ENCODE measurements at places on chromosomes 11 and 22. TPM values are rescaled to one million over a fixed set of nuclear protein-coding genes. Genes with fewer than 3 reads are reported as not detected.

DNA sequence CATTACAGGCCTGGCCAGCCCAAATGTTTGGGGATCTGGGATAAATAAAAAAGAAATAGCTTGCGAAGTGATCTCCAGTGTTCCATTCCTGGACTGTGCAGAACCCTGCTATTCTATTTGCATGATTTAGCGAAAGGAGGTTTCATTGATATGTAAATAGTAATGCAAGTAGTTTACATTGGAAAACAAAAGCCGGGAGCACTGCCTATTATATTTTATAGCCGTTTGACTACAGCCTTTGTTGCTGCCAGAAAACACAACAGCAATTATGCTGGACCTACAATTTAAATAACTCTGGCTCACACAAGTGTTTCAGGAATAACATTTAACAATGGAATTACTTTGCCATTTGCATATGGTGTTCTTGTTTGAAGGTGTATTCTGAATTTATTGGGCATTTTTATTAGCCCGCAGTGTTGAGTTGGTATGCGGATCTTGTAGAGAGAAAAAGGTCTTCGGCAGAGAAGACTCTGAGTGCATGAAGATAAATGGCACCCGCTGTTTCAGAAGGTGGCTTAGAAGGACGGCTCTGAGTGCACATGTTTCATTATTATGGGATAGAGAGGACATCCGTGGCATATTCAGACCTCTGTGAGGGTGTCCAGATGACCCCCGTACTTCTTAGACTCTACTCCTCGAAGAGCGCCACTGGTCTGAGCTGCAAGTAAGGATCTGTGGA lies 315.0 kb downstream of the BRD1 start:
- no peaks in the 10 kb centered on the region for H3K27me3 ChIP-seq
- H3K4me3 ChIP-seq: no peak overlapping the region
- H3K4me1 ChIP-seq: no peaks in the 10 kb centered on the region
- no peak for DNase-seq

DNA sequence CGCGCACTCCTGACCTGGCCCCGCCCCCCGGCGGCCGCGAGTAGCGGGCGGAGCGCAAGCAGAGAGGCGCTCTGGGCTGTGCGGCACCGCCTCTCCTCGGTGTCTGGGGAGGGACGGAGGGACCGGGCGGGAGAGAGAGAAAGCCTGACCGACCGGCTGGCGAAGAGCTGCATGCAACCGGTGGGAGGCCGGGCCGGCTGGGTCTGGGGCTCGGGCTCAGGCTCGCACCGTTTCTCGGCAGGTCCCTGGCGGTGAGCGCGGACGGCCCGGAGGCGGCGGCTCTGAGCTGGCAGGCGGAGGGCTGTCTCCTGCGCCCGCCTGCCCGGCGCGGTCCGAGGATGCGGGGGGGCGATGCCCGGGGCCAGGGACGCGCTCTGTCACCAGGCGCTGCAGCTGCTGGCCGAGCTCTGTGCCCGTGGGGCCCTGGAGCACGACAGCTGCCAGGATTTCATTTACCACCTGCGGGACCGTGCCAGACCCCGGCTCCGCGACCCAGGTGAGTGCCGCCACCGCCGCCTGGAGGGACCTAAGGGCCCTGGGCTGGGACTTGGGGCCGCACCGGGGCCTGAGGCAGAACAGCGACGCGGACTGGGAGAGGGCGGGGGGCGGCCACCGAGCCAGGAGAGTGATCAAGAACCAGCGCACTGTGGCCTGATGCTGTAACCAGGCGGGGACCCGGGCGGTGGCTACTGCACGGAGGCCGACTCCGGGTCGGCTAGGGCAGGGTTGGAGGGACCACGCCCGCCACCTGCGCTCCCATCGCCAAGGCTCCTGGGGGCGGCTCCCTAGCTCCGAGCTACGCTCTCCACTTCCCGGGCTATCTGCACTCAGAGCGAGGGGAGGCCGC lies at the start of gene SYT9:
TSS of gene SYT9 (plus strand) at position 69 of the 847 bp plus-strand sequence. CDS start at position 352, 283 bp downstream.
- H3K27me3 ChIP-seq: peaks cover 25% of the 10 kb centered on the region
- no peaks in the 10 kb centered on the region for H3K36me3 ChIP-seq
- peak; percentile 63 for DNase-seq
- H3K4me1 ChIP-seq: peaks cover 9% of the 10 kb centered on the region
- H3K4me3 ChIP-seq: peak within 1 kb of the TSS; percentile 75

GRCh38 chr11:114250180-114250579 lies 46.0 kb upstream of the NNMT start:
- no peak for DNase-seq
- H3K4me1 ChIP-seq: peaks cover 28% of the 10 kb centered on the region
- H3K27me3 ChIP-seq: no peaks in the 10 kb centered on the region
- H3K27ac ChIP-seq: peak overlapping the region; percentile 67
- H3K36me3 ChIP-seq: peaks cover 3% of the 10 kb centered on the region

DNA sequence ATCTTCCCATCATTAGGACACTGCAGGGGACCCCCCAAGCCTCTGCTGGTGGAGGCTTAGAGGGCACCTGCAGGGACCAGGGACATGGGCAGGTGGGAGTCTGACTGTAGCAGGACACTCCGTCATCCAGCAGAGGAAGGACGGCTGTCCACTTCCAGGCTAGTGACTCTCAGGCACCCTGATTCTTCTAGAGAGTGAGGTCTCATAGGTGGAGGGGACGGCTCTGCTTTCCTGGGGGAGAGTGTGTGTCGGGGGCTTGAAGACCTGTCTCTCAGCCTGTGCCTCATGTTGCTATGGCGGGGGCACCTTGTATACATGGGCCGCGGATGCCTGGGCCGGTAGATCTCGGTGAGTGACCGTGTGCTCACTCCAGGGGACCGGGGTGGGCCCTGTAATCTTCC lies 1116.6 kb downstream of the BRD1 start:
- H3K4me1 ChIP-seq: no peaks in the 10 kb centered on the region
- no peaks in the 10 kb centered on the region for H3K36me3 ChIP-seq
- no peak overlapping the region for H3K27ac ChIP-seq
- no peaks in the 10 kb centered on the region for H3K27me3 ChIP-seq
- H3K4me3 ChIP-seq: no peak overlapping the region

DNA sequence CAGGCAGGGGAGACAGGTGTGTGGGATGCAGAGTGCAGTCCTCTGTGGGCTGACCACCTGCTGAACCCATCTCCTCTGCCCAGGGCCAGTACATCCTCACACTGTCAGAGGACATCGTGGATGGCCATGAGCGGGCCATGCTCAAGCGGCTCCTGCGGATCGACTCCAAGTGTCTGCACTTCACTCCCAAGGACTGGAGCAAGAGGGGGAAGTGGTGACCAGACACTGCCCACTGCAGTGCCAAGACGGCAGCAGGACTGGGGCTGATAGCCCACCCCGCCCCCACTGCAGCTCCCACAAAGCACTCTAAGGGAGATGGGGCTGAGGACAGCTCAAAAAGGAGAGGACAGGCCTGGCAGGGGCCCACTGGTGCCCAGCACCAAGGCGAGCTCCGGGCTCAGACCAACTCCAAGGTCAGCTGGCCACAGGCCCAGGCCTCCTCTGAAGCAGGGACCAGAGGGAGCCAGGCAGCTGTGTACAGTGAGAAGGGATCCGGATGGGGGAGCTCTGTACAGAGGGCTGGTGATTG lies 1.6 kb downstream of the RNASEH2C start:
- H3K4me3 ChIP-seq: peak overlapping the region; percentile 95
- H3K36me3 ChIP-seq: peaks cover 58% of the 10 kb centered on the region
- no peaks in the 10 kb centered on the region for H3K27me3 ChIP-seq
- peak overlapping the region; percentile 83 for H3K27ac ChIP-seq
- peak; percentile 44 for DNase-seq

GRCh38 chr22:19666673-19667593 lies 47.4 kb upstream of the SEPTIN5 start:
- H3K36me3 ChIP-seq: no peaks in the 10 kb centered on the region
- H3K27ac ChIP-seq: no peak overlapping the region
- no peak for DNase-seq
- no peaks in the 10 kb centered on the region for H3K27me3 ChIP-seq
- no peak overlapping the region for H3K4me3 ChIP-seq

DNA sequence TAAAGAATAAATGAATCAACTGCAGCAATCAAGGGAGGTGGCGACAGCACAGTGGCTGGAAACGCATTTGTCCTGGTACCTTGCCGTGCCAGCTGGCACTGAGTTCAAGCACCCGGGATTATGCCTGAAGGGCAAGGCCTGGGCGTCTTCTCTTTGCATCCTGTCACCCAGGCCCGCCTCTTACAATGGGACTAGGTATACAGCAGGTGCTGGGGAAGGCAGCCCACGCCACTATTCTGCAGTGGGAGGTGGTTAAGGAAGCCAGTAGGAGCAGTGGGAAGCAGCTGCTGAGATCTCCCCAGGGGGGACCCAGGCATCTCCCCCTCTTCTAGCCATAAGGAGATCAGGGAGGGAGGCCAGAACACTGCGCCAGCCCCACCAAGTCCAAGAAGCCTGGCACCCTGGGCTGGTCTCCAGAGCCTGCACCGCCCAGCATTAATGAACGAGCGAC lies 15.3 kb upstream of the BAIAP2L2 start:
- peaks cover 9% of the 10 kb centered on the region for H3K4me1 ChIP-seq
- no peak overlapping the region for H3K4me3 ChIP-seq
- peaks cover 7% of the 10 kb centered on the region for H3K36me3 ChIP-seq
- DNase-seq: no peak
- no peak overlapping the region for H3K27ac ChIP-seq

DNA sequence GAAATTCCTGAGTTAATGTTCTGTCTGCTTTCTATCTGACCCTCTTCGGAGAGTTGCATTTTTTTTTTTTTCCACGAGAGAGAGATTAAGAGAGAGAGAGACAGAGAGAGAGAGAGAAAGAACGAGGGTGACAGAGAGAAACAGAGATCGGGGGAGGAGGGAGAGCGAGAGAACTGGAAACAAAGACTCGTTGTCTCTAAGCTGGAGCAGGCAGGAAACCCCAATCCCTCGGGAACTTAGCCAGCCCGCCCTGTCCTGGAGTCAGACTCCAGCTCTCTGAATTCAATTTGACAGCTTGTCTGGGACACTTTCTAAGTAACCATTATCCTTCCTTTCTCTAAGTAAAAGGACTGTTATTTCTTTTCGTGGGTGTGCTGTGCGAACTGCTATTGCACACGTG lies 76.9 kb downstream of the KCNJ1 start:
- no peak overlapping the region for H3K4me3 ChIP-seq
- no peaks in the 10 kb centered on the region for H3K27me3 ChIP-seq
- H3K4me1 ChIP-seq: no peaks in the 10 kb centered on the region
- H3K27ac ChIP-seq: no peak overlapping the region
- no peak for DNase-seq

DNA sequence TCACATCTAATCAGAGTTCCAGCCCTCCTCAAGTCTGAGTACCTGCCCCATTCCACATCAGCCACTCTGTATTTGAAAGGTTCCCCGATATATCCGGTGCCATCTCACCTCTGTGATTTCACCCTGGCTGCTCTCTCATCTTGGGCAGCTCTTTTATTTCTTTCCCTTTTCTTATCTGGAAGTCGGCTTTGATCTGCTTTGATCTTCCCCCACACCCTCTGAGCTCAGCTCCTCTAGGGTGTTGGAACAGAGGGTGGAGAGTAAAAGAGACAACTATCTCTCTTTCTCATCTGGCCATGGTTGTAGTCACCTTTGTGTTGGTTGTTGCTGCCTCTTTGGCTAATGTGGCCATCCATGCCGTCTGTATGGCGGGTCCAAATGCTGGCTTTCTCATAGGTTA lies 108.3 kb downstream of the ENTHD1 start:
- no peaks in the 10 kb centered on the region for H3K4me1 ChIP-seq
- no peak overlapping the region for H3K4me3 ChIP-seq
- DNase-seq: no peak
- no peak overlapping the region for H3K27ac ChIP-seq

GRCh38 chr11:31303644-31304180 lies 65.8 kb downstream of the DCDC1 start:
- no peak overlapping the region for H3K27ac ChIP-seq
- H3K4me3 ChIP-seq: no peak overlapping the region
- no peak for DNase-seq
- no peaks in the 10 kb centered on the region for H3K4me1 ChIP-seq

DNA sequence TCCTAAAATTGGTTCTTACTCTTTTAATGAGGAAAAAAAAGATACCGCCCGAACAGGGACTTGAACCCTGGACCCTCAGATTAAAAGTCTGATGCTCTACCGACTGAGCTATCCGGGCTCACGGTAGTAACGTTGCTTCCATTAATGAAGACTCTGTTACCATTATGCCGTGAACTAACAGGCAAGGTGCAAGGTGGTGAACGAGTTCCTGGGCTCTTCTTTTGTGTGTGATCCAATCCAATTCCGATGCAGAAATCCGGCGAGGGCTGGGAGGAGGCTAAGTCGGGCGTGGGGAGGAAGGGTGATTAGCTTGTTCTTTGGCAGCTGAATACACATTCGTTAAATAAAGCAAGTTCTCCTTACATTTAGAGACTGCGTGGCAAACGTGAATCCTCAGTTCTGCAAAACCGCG lies 49.0 kb downstream of the OR4D9 start:
- no peaks in the 10 kb centered on the region for H3K36me3 ChIP-seq
- peaks cover 5% of the 10 kb centered on the region for H3K4me1 ChIP-seq
- H3K4me3 ChIP-seq: peak overlapping the region; percentile 74
- peak overlapping the region; percentile 90 for H3K27ac ChIP-seq

GRCh38 chr11:14891143-14892035 lies 642 bp downstream of the CYP2R1 start:
- peak; percentile 92 for DNase-seq
- peaks cover 3% of the 10 kb centered on the region for H3K4me1 ChIP-seq
- no peaks in the 10 kb centered on the region for H3K27me3 ChIP-seq
- peak overlapping the region; percentile 87 for H3K27ac ChIP-seq

DNA sequence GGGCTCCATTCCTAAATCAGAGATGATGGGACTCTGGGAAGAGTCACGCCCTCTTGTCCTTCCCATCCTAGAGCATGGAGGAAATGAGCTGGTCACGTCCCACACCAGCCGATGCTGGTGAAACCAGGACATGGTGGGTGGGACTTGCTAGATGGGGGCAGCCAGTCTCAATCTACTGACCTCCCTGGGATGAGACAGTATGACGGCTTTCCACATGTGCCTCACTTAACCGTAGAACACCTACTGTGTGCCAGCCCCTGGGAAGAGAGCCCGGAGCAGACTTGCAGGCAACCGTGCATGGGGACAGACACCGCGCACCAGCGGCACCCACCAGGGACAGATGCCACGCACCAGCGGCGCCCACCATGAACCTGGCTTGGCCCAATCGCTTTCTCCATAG lies 3.8 kb downstream of the OSBPL5 start:
- H3K36me3 ChIP-seq: no peaks in the 10 kb centered on the region
- peak; percentile 49 for DNase-seq
- peak overlapping the region; percentile 41 for H3K27ac ChIP-seq
- H3K4me3 ChIP-seq: peak overlapping the region; percentile 70

GRCh38 chr11:35344681-35345574 lies 74.4 kb downstream of the SLC1A2 start:
- H3K4me1 ChIP-seq: peaks cover 6% of the 10 kb centered on the region
- H3K4me3 ChIP-seq: no peak overlapping the region
- H3K27ac ChIP-seq: no peak overlapping the region
- H3K36me3 ChIP-seq: no peaks in the 10 kb centered on the region
- no peaks in the 10 kb centered on the region for H3K27me3 ChIP-seq

MOGAT2 gene
- not detected for total RNA-seq

OR52N4 gene
- total RNA-seq: not detected

SHANK2 gene
- total RNA-seq: 0.17 TPM

MIOX gene
- total RNA-seq: not detected

SYT12 gene
- 0.48 TPM for total RNA-seq

PYGM gene
- 2,005 TPM for total RNA-seq

OR52W1 gene
- not detected for total RNA-seq

FAT3 gene
- 0.52 TPM for total RNA-seq

APOA5 gene
- not detected for total RNA-seq

CDC45 gene
- total RNA-seq: 0.50 TPM

ZNF214 gene
- total RNA-seq: 0.30 TPM

ANKK1 gene
- total RNA-seq: 0.11 TPM

GSTT2B gene
- total RNA-seq: 27.5 TPM

Data from psoas muscle (tissue), 8 donors.